ENCODE measurements at places on chromosomes 4 and X.

DNA sequence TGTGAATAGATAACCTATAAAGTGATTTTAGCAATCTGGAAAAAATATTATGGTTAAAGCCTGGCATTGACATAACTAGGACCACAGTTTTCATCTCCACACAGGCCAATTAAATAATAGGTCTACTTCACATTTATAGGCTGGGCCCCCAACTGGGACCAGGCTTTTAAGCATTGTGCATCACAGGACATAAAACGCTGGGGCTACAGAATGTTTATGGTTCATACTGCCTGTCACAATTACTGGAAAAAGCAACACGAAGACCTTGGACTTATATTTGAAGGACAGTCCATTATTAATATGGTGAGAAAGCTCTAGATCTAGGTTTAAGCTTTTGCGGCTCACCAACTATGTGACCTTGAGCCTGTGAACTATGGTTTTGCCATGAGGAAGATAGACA lies 94.2 kb downstream of the MFAP3L start:
- DNase-seq: no peak

- DNase-seq: no peak
These were observed 228.8 kb downstream of the ADGRL3 start for GRCh38 chr4:61428950-61429349.

GRCh38 chr4:114312338-114312737 lies 286.3 kb upstream of the UGT8 start:
- no peak for DNase-seq

DNA sequence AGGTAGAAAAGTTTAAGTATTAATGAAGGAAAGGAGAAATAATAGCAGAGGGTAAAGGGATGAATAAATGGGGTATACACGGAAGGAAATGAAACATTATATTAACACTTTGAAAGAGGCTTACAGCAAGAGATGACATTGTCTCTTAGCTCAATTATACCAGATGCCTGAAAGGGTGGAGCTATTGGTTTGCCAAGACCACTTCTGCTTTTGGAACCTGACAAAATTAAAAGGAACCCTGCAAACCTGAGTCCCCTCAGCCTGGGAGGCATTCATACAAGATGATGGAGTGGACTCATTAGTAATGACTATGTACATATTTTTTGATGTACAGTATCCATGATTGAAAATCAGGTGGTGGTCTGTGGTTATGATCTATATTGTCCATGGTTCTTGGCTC lies 45.1 kb upstream of the HPF1 start:
- no peak for DNase-seq

GRCh38 chr4:171186700-171187099 lies 626.5 kb upstream of the GALNTL6 start:
- DNase-seq: no peak

DNA sequence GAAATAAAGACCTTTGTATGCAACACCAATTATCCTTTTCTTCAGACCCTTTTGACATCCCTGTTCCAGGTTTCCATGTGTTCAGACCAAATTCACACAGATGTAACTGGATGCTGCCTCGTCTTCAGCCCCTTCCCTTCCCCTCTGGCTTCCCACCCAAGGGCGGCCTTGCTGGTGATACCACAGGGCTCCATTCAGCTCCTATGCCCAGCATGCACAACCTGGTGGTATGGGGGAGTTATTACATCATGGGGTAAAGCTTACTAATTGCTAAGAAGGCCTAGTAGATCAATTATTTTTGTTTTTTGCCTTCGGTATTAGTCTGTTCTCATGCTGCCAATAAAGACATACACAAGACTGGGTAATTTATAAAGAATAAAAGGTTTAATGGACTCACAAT lies 317.0 kb upstream of the CXXC4 start:
- no peak for DNase-seq

DNA sequence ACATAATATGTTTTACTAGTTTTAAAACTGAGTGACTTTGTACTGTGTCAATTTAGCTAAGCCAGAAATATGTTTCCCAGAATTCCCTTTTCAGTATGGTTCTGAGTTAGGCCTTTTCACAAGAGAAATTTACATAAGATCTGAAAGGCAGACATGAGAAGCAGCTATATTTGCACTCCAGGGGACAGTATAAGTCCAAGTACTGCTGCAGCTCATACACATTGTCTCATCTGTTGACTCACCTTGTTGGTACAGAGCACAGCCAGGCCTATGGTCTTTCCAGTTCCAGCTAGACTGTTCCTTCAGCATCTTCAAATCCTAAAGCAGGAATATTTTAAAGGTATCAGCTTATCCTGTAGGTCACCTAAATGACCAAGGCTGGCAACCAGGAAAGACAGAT lies 53.5 kb downstream of the BMP3 start:
- DNase-seq: no peak

GRCh38 chrX:153769158-153769864 lies 5.3 kb downstream of the PLXNB3 start:
- no peak for DNase-seq

GRCh38 chrX:108353452-108353851 lies 84.8 kb downstream of the COL4A6 start:
- no peak for DNase-seq

DNA sequence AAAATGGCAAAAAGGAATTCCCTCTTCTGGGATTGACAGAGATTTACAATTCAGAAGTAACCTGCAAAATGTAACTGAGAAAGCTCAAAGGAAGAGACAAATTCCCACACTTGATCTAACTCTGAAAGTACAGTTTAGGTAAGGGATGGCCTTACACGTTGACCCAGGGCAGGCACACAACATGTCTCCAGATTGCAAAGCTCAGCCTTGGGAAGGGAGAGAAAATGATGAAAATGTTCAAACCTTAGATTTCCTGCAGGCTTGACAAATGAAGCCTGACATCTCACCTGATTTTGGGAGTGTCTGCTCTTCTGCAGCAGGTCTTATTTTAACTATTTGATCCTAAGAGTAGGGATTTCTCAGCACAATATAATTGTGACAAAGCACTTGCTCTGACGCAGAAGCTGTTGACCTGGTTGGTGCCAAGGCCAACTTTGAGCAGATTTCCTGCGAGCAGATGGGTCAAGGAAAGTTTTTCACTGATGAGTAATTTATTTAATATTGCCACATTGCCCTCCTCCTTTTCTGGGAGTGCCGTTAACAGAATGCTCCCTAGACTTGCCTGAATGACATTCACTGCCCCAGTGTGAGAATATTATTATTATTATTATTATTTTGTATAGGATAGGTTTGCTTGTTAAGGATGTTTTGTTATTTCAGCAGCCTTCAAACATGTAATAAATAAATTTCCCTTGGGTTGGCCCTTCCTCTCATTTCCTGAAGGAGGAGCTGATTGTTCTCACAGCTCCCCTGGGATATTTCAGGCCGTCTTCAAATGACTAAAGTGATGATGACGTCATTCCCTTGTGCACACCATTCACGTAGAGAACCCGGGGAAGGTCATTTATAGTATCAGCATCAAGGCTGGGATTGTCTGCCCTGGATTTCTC lies 157.1 kb downstream of the VEGFC start:
- no peak for DNase-seq

DNA sequence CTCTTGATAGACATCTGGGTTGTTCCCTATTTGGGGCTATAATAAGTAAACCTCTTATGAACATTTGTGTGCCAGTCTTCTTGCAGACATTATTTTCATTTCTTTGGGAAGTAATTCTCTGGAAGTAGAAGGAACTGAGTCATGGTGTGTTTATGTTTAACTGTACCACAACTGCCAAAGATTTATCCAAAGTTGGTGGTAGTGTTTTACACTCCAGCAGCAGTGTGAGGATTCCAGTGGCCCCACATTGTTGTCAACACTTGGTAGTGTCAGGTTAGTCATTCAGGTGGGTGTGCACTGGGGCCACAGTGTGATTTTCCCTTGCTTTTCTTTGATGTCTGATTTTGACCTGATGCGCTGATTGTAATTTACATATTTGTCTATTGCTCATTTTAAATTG lies 5.0 kb upstream of the UVSSA start:
- DNase-seq: no peak

GRCh38 chrX:109187473-109188168 lies 294.3 kb downstream of the GUCY2F start:
- no peak for DNase-seq

- DNase-seq: no peak
These were observed 257.7 kb downstream of the PRDM5 start for GRCh38 chr4:120664851-120665250.

DNA sequence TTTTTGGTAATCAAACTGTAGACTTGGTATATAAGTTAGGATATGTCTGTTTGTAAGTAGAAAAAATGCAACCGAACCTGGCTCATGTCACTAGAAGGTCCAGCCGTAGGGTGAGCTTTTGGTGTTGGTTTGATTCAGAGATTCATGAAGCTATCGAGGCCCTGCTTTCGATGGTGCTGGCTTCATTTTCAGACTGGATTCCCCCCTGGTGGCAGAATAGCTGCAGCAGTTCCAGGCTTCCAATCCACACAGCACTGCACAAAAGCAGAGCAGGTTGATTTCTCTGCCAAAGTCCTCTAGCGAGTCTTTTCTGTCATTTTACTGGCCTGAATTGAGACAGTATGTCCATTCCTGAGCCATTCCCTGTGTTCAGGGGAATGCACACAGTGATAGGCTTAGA lies 33.1 kb downstream of the PDK3 start:
- DNase-seq: no peak

- no peak for DNase-seq
These were observed 74.3 kb downstream of the WFS1 start for GRCh38 chr4:6343939-6344408.
